ENCODE measurements at places on chromosomes 12 and 14.

DNA sequence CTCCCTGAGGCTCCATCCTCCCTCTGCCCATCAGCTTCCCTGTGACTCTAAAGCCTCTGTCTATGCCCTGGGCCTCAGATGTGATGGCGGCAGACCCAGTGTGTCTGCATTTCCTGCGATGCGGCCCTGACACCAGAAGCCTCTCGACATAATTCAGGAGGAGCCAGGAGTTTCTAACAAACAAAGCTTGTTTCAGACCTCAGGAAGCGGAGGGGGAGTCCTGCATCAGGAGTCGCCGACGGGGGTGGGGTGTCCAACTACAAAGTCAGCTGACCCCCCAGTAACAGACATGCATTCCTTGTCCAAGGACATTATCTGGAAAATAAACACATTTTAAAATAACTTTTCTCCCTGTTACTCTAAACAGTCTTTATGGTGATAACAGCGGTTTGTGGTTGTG, 167.5 kb downstream of the DPF3 start:
- no peak overlapping the region for H3K4me3 ChIP-seq
- no peak for DNase-seq
- H3K36me3 ChIP-seq, result no peaks in the 10 kb centered on the region
- H3K27me3 ChIP-seq, result no peaks in the 10 kb centered on the region
- no peaks in the 10 kb centered on the region for H3K4me1 ChIP-seq

GRCh38 chr12:3157581-3158323, 80.6 kb downstream of the TSPAN9 start:
- peak; percentile 86 for DNase-seq
- H3K36me3 ChIP-seq, result peaks cover 3% of the 10 kb centered on the region
- H3K4me1 ChIP-seq, result peaks cover 40% of the 10 kb centered on the region
- H3K4me3 ChIP-seq, result no peak overlapping the region

- H3K4me1 ChIP-seq, result peaks cover 2% of the 10 kb centered on the region
- DNase-seq, result no peak
- H3K4me3 ChIP-seq, result no peak overlapping the region
- H3K27me3 ChIP-seq, result no peaks in the 10 kb centered on the region
Observed at GRCh38 chr12:64701283-64701682, 57.9 kb downstream of the GNS start.

DNA sequence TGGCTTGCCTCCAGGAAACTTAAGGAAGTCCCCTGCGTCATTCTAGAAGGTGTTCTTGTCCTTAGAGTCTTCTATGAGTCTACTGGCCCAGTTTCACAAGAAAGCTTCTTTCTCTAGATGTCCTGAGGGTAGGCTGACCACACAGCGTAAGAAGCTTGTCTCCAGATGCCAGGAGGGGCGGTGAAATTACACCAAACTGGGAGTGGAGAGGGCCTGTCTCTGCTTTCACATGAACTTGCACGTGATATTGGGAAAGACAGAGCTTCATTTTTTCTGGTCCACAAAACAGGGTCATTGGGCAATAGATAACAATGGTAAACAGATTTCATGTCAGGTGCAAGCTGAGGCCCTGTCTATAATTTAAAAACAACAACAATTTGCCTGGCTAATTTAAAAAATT, 85.7 kb upstream of the TBX3 start:
- no peaks in the 10 kb centered on the region for H3K36me3 ChIP-seq
- H3K27me3 ChIP-seq, result no peaks in the 10 kb centered on the region
- no peaks in the 10 kb centered on the region for H3K4me1 ChIP-seq
- no peak overlapping the region for H3K27ac ChIP-seq
- DNase-seq, result no peak

- H3K4me3 ChIP-seq, result peak overlapping the region; percentile 62
- H3K36me3 ChIP-seq, result no peaks in the 10 kb centered on the region
- no peaks in the 10 kb centered on the region for H3K4me1 ChIP-seq
- H3K27me3 ChIP-seq, result no peaks in the 10 kb centered on the region
- no peak for DNase-seq
- no peak overlapping the region for H3K27ac ChIP-seq
Observed at GRCh38 chr14:37593511-37594237, 1.4 kb downstream of the FOXA1 start.

GRCh38 chr14:99698236-99698635, 14.1 kb downstream of the CYP46A1 start:
- H3K4me3 ChIP-seq, result no peak overlapping the region
- H3K27ac ChIP-seq, result no peak overlapping the region
- DNase-seq, result no peak
- no peaks in the 10 kb centered on the region for H3K4me1 ChIP-seq
- no peaks in the 10 kb centered on the region for H3K27me3 ChIP-seq
- H3K36me3 ChIP-seq, result no peaks in the 10 kb centered on the region

GRCh38 chr12:63276537-63277365, 125.8 kb upstream of the AVPR1A start:
- peak; percentile 32 for DNase-seq
- H3K27me3 ChIP-seq, result peaks cover under 1% of the 10 kb centered on the region
- no peaks in the 10 kb centered on the region for H3K36me3 ChIP-seq
- H3K27ac ChIP-seq, result no peak overlapping the region
- H3K4me3 ChIP-seq, result peak overlapping the region; percentile 24

- no peaks in the 10 kb centered on the region for H3K27me3 ChIP-seq
- no peak for DNase-seq
- no peak overlapping the region for H3K4me3 ChIP-seq
- H3K36me3 ChIP-seq, result peaks cover 2% of the 10 kb centered on the region
- no peak overlapping the region for H3K27ac ChIP-seq
Observed at GRCh38 chr14:61703342-61704129, 8.2 kb downstream of the HIF1A start.

- H3K4me3 ChIP-seq, result no peak overlapping the region
- no peak overlapping the region for H3K27ac ChIP-seq
- H3K27me3 ChIP-seq, result no peaks in the 10 kb centered on the region
- no peak for DNase-seq
- H3K4me1 ChIP-seq, result no peaks in the 10 kb centered on the region
Observed at GRCh38 chr12:67318786-67319185, 49.6 kb downstream of the CAND1 start.

GRCh38 chr12:103806803-103807202, 34.2 kb downstream of the NT5DC3 start:
- no peak overlapping the region for H3K4me3 ChIP-seq
- no peaks in the 10 kb centered on the region for H3K27me3 ChIP-seq
- H3K27ac ChIP-seq, result no peak overlapping the region
- peaks cover 4% of the 10 kb centered on the region for H3K36me3 ChIP-seq
- H3K4me1 ChIP-seq, result peaks cover 15% of the 10 kb centered on the region
- DNase-seq, result no peak

DNA sequence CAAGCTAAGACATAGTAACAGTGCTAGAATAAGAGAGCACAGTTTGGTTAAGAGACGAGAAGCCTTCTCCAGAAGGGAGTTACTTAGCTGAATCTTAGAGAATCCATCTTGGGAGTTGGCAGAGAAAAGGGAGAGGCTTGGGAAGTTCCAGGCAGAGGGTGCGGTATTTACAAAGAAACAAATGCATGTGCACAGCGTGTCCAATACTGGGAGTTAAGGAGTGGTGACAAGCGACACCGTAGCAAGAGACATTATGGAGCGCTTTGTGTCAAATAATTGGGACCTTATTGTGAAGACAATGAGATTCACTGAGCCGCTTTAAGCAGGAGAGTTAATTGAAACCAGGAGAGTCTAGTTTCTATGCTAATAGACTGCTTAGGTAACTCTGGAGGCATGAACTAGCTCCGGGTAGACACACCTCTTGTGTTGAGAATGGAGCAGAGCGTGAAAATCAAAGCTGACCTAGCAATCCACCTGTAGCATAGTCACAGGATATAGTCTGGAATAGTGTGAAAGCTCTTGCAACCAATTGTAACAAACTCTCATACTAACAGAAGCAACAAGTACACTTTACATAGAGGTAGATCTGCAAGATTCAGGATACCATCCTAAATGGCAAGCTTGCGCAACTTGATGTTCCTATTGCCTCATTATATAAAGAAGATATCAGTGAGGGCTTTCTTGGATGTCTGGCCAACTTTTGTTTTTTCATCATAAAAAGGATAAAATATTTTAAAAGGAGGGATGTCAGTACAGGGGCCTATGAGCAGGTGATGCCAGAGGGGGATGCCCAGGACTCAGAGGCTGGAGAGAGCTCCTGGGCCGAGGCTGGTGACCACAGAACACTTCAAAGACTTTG, 5.3 kb downstream of the ALDH1L2 start:
- no peak for DNase-seq
- H3K27me3 ChIP-seq, result no peaks in the 10 kb centered on the region
- H3K36me3 ChIP-seq, result no peaks in the 10 kb centered on the region
- H3K4me1 ChIP-seq, result no peaks in the 10 kb centered on the region
- H3K27ac ChIP-seq, result no peak overlapping the region

DNA sequence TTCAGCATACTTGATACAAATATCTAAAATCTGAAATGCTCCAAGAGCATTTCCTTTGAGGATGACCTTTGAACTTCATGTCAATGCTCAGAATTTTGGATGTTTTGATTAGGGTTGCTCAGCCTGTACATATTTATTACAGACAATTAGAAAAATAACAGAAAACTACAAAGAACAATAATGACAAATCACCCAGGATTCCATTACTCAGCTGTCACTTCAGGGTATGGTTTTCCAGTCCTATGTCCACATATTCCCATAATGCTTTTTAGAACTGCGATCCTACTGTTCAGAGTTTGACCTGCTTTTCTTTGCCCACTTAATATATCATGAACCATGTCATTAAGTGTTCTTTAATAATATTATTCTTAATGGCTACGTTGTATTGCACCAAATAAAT, 11.4 kb downstream of the DLGAP5 start:
- DNase-seq, result no peak
- H3K4me1 ChIP-seq, result no peaks in the 10 kb centered on the region
- no peak overlapping the region for H3K27ac ChIP-seq
- H3K27me3 ChIP-seq, result no peaks in the 10 kb centered on the region
- H3K4me3 ChIP-seq, result no peak overlapping the region
- peaks cover 78% of the 10 kb centered on the region for H3K36me3 ChIP-seq

GRCh38 chr12:47021298-47021697, 58.1 kb upstream of the PCED1B start:
- no peak overlapping the region for H3K4me3 ChIP-seq
- no peak overlapping the region for H3K27ac ChIP-seq
- no peaks in the 10 kb centered on the region for H3K27me3 ChIP-seq
- no peaks in the 10 kb centered on the region for H3K36me3 ChIP-seq
- H3K4me1 ChIP-seq, result peaks cover 21% of the 10 kb centered on the region
- peak; percentile 89 for DNase-seq

All from SJCRH30 (cell line).